ENCODE measurements at places on chromosomes 12 and 14. TPM values are rescaled to one million over a fixed set of nuclear protein-coding genes. Genes with fewer than 3 reads are reported as not detected.

USP44 gene
- not detected for total RNA-seq

PAWR gene
- total RNA-seq = 18.6 TPM

NOXRED1 gene
- total RNA-seq = not detected

IFI27L2 gene
- total RNA-seq = 122 TPM

All from H4 (cell line).